ENCODE measurements at places on chromosomes 7 and 10.

DNA sequence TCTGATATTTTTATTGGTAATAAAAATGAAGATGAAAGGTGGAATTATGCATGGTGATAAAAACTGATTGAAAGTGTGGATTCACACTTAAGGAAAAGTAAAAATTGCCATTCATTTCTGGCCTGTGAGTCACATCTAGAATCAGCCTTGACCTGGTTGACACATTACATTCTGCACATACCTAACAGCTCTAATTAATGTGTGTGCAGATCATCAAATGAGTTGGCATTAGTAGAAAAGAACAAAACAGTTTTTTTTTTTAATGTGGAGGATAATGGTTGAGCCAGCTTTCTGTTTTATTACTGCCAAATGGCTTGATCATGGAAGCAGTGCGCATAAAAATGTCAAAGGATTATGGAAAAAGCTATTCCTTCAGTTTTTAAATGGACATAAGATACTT, 142.6 kb upstream of the TMEM196 start:
- no peak for DNase-seq

GRCh38 chr7:37285706-37286453, 162.8 kb downstream of the ELMO1 start:
- no peak for DNase-seq

DNA sequence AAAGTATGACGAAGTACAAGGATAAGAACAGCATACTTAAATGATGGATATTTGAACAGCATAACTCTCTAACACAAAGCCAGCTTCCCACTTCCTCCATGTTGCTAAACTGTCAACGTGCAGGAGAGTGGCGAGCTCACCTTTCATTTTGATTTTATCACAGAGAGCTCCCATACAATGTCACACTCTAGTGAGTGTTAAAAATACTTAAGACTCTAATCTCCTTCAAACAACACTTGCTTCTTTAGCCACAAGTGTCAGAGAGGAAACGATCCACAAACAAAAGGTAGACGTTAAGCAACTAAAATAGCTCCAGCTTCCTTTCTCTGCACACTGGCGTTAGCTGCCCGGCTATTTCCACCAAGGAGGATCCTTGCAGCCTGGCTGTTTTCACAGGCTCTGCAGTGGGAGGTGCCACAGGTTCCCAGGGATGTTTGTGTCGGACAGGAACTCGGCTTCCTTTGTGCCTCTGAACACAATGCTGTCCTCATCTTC, 194.6 kb downstream of the COBL start:
- DNase-seq, result no peak

- DNase-seq, result no peak
These were observed 36.0 kb downstream of the COL17A1 start for GRCh38 chr10:104049504-104050250.

Data from naive thymus-derived CD8-positive, alpha-beta T cell (primary cell).